NCI-H510A (cell line): ENCODE measurements at places on chromosomes 4 and X.

- no peak for DNase-seq
These were observed 165.6 kb upstream of the HCCS start for GRCh38 chrX:10945498-10945897.

- no peak for DNase-seq
These were observed 15.3 kb downstream of the GPR174 start for GRCh38 chrX:79159800-79160199.

DNA sequence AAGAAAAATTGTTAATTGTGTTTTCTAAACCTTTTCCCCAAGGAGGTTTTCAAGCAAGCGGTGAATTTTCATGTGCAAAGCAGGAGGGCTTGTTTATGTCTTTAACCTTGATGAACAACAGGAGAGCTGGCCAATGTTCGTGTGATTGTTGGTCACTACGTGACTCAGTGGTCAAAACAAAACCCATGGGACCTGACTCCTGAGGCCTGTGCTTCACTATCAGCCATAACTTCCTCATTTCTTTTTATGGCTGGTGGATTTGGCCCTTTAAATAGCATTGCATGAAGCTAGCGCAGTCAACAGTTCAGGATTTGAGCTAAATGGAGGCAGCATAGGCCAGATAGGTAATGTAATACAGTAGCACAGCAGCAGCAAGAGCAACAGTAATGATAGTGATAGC is 80.5 kb downstream of the MID1IP1 start:
- DNase-seq = no peak

GRCh38 chrX:53116101-53116500 is 22.2 kb downstream of the KANTR start:
- no peak for DNase-seq

DNA sequence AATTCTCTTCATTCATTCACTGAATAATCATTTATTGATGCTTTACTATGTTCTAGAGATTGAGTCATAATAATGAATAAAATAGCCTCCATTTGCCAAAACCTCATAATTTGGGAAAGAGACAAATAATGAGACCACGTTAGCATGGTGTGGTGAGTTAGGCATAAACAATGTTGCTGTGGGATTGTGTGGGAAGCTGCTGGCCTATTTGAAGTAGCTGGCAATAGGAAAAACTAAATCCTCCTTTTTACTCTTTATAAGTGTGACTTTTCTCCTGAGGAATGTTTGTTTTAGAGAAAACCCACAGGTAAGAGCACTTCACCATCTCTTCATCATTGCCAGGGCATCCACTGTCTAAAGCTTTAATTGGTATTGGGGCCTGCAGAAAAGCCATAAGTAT is 95.3 kb downstream of the AREG start:
- DNase-seq = no peak

DNA sequence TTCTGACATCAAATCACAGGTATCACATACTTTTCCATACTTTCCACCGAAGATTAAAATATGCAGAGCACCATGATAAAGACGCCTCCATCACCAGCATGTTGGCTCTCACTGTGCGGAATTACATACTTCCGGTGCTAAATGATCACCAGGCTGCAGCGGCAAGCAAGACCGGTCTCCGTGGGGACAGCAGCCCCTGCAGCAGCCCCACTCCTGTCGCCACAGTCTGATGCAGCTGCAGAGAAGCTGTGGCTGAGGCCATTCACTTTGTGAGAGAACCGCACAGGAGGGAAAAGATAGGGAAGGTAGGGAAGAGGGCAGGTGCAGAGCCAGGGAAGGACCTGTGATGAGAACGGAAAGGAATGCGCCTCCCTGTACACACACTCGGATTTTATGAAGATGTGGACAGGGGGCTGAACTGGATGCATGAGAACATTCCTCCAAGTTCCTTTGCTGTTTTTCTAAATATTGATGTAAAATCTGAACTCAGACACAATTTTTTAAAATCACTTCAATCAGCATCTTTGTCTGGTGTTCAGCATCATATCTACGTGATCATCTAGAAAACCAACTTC is 38.3 kb downstream of the AFAP1 start:
- DNase-seq = no peak

- DNase-seq = no peak
These were observed 2.9 kb upstream of the CCSER1 start for GRCh38 chr4:90124276-90124675.

DNA sequence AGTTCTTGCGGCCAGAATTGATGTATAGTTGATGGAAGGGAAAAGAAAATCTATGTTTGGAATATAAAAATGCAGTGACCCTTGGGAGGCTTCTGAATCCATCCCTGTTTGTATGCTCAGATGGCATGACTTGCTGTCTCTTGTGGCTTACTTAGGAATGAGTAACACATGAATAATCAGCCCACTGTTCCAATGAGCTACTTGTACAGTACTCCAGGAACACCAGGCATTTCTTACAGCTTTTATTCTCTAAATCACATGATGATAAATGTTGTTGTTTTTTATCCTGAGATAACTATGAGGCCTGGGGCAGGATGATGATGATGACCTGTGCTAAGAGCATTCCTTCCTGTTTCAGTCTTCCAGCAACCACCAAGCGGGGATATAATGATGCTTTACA is 18.9 kb downstream of the TMPRSS11E start:
- no peak for DNase-seq

DNA sequence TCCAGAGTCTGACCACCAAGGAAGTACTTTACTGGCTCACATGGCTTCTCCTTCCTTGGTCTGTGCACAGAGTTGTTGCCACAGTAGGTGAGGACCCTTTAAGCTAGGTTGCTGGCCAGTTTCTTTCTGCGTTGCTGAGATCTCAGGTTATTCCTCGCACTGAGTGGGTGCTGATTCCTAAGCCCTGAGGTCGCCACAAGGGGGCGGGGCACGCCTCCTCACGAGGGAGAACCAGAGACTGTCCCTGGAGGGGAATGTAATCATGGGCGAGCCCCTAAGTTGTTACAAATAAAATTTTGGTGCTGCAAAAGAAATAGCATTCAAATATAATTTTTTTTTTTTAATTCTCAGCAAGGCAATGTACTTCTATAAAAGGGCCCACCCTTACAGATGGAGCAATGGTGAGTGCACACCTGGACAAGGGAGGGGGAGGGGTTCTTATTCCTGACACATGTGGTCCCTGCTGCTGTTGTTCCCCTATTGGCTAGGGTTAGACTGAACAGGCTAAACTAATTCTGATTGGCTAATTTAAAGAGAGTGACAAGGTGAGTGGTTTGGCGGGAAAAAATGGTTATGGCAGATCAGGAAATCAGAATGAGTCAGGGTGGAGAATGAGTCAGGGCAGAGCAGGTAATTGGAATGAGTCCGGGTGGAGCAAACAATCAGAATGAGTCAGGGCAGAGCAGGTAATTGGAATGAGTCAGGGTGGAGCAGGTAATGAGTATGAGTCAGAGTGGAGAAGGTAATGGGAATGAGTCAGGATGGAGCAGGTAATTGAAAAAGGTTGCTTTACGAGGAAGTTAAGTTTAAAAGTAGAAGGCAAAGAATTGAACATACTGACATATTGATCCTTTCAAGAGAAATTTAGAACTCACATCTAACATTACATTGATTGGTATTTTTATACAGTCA is 107.5 kb downstream of the VSIG4 start:
- no peak for DNase-seq

GRCh38 chr4:151745481-151746231 is 15.2 kb downstream of the GATB start:
- no peak for DNase-seq

DNA sequence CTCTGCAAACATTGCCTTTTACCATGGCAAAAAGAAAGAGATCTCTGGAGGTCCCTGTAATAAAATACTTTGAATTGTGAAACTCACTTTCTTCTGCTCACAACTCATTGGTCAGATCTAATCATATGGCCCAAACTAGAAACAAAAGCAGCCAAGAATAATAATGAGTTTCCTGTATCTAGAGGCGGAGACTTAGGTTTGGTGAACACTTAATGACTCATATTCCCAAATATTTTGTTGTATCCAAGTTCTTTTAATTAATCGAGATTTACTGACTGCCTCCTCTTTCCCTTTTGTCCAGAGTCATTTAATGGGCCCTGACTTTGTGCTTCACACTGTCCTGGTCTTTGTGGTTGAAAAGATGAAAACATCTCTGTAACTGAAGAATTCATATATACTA is 190.6 kb downstream of the CCSER1 start:
- no peak for DNase-seq
